Ovary (tissue), 10 donors: ENCODE measurements at places on chromosomes 4 and X.

GRCh38 chrX:129108936-129109335, 414.4 kb downstream of the SMARCA1 start:
- no peak for DNase-seq

DNA sequence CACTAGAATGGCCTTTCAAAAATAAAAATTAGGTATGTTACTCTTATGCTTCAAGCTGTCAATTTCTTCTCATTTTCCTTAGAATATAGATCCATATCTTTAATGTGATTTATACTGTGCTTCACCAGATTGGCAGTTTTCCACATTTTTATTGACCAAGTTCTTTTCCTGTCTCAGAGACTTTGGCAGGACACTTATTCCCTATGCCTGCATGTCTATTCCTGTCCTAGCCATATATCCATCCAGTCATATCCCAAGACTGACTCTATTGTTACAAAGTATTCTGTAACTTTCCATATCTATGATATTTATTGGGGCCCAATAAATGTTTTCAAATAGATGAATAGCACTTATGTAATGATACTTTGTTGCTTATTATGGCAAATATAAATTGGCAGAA, 450.7 kb downstream of the GASK1B start:
- no peak for DNase-seq

DNA sequence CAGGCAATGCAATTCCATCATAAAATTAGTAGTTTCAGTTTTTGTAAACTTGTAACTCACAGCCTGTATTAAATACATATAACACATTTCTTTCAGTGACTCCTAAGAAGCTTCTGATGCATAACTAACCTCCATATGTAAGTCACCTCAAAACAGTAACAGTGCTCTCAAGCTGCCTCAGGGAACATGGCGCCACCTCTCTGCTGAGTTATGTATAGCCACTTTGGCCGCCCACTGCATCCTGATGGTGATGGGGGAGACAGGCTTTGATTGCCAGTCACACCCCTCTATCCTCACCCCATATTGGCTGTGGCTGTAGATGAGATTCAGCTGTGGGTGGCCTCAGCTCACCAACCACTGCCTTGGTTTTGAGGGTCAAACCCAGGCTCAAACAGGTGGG, 54.3 kb downstream of the LRBA start:
- no peak for DNase-seq

GRCh38 chr4:17531538-17532285, 16.7 kb downstream of the CLRN2 start:
- no peak for DNase-seq

DNA sequence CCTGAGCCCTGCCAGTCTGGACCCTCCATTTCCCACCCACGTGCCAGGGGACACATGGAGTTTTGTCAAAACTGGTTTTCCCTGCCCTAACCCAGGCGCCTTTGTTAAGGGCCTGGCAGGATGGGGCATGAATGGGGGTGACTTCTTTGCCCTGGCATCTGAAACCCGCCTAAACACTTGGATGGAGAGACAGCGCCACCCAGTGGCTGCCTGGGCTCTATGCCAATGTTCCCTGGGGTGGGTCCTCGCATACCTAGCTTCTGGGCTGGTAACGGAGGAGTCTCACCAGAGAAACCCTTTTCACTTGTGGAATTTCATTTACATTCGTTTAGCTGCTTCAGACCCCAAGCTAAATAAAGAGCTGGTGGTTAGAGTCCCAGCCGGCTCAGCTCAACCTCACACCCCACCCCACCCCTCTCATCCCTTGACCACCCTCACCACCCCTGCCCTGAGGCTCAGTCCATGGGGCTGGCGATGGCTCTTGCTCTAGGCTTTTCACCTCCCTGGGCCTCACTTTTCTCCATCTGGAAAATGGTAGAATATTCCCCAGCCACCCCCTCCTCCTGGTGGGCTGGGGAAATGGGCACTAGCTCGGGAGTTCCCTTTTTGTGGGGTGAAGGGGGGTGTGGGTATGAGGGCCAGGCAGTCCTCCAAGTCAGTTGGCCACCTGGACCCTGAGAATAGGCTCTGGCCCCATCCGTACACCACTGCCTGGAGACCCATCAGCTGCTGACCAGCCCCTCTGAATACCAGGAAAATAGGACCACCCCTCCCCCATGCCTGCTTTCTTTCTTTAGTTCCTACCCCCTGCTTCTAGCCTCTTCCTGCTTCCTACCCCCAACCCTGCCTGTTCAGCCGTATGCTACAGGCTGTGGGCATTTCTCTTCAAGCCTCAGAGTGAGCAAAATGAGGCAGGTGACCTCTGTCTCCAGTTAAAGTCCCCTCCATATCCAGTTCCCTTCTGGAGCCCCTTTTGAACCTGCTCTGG, 57.1 kb upstream of the PJA1 start:
- peak; percentile 82 for DNase-seq

DNA sequence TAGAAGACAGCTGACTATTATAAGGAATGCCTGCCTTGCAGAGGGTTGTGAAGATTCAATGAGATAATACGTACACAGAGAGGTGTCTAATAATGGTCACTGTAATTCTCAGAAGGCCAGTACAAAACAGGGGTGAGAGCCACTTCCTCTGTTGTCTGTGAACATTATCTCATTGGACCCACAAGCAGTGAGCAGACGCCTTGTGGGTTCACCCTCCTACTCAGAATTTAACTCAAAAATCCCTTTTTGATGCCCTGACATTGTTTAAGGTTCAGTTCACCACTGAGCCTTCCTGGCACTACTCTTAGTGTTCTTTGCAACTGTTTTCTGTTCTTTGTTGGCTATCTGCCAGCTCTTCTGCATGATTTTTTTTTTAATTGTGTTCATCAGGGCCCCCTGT, 467.4 kb downstream of the BCOR start:
- no peak for DNase-seq

DNA sequence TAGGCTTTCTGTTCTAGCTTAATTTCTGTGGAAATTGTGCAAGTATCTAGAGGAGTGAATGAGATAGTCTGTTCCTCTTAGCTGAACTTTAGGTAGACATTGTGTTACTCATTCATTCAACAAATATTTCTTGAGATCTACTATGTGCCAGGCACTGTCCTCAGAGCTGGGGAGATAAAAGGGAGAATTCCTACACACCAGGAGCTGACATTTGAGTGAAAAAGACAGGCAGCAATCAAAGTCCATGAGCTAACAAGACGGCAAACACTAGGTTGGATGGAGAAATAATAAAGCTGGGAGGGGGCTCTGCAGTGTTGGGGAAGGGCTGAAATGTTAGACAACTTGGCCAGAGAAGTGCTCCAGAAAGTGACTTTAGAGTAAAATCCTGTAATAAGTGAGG, 80.1 kb downstream of the MED28 start:
- DNase-seq: no peak

GRCh38 chr4:16154451-16154850, 70.6 kb upstream of the PROM1 start:
- no peak for DNase-seq

GRCh38 chrX:13123857-13124345, 79.5 kb upstream of the FAM9C start:
- no peak for DNase-seq
